ENCODE measurements at places on chromosomes 1 and 21.

DNA sequence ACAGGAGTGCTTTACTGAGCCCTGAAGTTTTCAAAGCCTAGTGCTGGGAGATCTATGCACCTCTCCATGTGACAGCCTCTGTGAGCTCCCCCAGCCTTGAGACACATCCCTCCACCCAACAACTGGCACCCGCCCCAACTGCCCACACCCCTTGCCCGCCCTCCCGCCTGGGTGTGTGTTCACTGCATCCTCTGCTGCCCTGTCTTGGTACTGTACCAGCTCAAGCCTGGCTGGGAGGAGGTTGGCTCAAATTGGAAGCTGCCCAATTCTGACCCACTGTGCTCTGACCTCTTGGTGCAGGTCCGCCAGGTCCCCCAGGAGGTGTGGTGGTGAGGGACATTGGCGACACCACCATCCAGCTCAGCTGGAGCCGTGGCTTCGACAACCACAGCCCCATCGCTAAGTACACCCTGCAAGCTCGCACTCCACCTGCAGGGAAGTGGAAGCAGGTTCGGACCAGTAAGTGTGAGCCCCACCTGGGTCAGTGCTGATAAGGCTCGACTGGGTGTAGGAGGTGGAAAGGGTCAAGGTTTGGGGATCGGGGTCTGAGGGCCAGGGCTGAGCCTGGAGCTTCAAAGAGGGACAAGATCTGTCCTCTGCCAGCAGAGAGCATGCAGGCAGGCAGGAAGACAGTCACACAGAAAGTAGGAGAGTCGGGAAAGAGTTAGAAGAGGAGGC lies 18.0 kb downstream of the TMEM81 start:
- no peak for DNase-seq

DNA sequence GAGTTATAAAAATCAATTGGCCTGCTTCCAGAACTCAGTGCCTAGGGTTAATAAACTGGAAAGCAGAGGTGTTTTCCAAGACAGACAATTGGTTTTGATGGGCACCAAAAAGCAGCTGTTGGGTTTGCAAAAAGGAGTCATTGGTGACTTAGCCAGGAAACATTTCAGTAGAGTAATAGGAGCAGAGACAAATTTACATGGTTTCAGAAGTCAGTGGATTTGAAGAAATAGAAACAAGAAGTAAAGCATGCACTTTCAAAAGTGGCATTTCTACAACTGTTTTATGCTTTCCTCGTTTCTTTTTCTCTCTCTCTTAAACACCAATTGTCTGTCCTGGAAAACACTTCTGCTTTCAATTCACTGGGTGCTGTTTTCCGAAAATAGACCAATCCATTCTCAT lies 87.8 kb downstream of the GLUL start:
- DNase-seq, result no peak

- peak; percentile 84 for DNase-seq
Measured at GRCh38 chr1:63731117-63732043, 42.4 kb upstream of the ROR1 start.

GRCh38 chr1:94321662-94322061 lies 84.3 kb upstream of the ARHGAP29 start:
- DNase-seq, result no peak

DNA sequence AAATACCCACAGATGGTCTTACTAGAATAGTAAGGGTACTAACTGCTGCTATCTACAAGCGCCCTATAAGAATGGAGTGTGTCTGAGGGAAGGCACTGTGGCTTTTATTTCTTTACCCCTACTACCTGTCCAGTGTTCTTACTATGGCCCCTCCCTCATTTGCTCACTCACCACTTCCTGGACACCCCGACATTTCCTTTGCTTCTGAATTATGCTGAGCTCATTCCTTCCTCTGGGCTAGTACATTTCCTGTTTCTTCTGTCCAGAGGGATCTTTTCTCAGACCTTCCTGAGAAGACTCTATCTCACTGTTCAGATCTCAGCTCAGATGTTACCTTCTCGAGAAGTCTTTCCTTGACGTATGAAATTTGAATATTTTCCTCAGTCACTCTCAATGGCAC lies 192.1 kb upstream of the DAB1 start:
- no peak for DNase-seq

GRCh38 chr1:229557200-229557850 lies 1.2 kb downstream of the ABCB10 start:
- DNase-seq, result no peak

- DNase-seq, result no peak
Measured at GRCh38 chr1:107018445-107018844, 38.0 kb upstream of the PRMT6 start.

DNA sequence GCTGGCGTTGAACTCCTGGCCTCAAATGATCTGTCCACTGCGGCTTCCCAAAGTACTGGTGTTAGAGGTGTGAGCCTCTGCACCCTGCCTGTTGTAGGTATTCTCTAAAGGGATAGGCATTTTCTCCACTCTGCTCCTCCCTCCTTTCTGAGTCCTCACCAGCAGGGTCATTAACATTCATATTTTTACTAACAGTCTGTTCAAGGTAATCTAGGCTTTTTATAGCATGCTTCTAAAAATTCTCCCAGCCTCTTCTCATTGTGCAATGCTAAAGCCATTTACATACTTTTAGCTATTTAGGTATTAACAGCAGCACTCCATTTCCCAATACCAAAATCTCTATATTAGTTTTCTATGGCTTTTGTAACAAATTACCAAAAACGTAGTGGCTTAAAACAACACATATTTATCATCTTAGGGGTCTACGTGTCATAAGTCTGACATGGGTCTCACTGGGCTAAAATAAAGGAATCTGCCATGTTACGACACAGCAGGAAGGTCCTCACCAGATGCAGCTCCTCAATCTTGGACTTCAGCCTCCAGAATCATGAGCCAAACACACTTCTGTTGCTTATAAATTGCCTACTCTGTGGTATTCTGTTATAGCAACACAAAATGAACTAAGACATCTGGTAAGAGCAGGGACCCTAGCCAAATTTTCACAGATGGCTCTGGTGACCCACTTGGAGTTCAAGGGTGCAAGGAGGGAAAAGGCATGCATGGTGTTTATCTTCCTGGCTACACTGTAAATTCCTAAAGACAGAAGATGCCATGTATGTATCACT lies 2.9 kb upstream of the SLC2A7 start:
- DNase-seq, result no peak

DNA sequence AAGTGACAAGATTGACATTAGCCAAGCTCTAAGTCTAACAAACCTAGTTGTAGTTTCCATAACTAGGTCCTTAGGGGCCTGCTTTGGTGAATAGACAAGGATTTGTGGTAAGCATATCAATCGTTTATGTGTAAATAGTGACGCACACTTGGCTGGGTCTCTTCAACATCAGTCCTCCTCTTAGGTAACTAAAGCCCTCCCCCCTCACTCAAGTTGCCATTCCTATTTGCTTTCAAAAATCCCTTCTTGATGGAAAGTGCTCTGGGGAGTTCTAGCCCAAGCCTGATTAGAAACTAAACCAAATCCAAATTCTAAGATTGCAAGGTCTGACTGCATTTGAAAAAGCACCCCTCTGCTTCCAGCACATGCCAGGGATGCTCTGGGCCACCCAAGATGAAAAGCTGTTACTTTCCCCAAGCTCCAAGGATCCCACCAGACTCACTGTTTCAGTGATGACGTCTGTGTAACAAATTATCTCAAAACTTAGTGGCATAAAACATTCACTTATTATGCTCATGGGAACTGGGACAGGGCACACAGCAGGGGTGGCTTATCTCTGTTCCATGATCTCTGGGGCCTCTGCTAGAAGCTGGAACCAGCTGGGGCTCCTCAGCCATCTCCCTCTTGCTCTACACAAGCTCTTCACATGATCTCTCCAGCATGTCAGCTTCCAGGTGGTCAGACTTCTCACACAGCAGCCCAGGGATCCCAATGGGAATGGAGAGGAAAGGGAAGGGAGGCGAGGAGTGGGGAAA lies 74.1 kb downstream of the RRAGC start:
- no peak for DNase-seq

GRCh38 chr1:119217309-119217828 lies 76.9 kb upstream of the WARS2 start:
- no peak for DNase-seq

GRCh38 chr1:1066403-1067283 lies 7.5 kb downstream of the RNF223 start:
- no peak for DNase-seq

GRCh38 chr1:106447466-106447865 lies 609.0 kb upstream of the PRMT6 start:
- no peak for DNase-seq

DNA sequence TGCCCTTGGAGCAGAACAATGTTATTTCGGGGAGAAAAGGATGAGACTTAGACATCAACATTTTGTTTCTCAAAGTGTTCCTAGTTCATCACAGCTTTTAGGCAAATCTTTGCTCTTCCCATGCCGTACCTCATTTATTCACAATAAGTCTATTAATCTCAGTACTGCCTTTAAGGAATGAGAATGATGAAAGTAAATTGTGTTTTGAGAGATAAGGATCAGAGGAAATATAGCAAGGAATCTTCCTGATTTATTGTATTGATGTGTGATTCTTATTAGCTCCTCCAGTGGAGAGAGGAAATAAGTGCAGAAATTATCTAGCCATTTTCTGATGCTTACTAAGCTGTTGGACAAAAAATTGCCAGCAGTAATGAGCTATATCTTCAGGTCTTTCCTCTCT lies 2.0 kb downstream of the POLR3C start:
- no peak for DNase-seq

DNA sequence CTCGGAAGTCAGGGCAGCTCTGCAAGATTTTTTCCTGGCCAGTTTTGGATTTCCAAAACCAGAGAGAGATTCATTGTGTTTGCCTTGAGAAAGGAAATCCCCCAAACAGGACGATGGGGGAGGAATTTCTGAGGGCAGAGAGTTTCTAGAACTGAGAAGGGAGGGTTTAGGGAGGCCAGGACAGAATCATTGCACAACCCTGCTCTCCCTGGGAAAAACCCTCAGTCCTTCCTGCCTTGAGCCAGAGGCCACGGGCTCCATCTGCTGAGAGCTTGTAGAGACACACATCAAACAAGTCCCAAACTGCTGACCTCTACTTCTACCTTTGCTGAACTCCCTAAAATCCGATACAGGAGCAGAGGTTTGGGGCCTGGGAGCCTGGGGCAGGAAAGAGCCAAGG lies 99.7 kb downstream of the NMNAT2 start:
- DNase-seq, result peak; percentile 28

GRCh38 chr1:198359024-198359653 lies 181.3 kb downstream of the ATP6V1G3 start:
- DNase-seq, result no peak

DNA sequence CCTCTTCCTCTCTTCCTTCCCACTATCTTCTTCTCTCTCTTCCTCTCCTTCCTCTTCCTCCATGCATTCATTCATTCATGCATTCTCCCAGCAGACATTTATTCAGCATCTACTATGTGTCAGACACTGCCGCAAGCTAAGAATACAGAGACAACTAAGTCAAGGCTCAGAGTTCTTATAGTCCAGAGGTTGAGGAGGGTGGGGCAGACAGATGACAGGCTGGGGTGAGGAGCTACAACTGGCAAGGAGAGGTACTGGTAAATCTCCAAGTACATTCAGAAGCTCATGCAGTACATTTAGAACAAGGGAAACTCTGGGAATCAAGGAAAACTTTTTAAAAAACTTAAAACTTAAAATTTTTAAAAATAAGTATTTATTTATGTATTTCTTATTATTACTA lies 56.4 kb upstream of the FMOD start:
- no peak for DNase-seq

GRCh38 chr1:36835696-36836095 lies 198.6 kb downstream of the GRIK3 start:
- no peak for DNase-seq

DNA sequence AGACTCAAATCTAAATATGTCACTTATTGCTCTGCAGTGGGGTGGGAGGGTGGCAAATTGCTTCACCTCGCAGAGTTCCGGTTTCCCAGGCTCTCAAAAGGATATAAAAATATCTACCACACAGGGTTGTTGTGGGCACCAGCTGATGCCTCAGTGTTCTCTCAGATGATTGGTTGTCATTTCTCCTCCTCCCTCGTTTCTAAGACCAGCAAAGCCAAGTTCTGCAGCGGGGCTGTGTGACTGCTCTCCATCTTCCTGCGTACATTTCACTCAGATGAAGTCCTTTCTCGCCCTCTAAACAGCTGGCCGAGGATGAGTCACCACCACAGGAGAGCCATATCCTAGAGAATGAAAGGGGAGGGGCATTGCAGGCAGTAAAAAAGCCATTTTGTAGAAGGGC lies 35.0 kb upstream of the VWA5B1 start:
- DNase-seq, result no peak

- no peak for DNase-seq
Measured at GRCh38 chr1:237921306-237921705, 30.6 kb upstream of the ZP4 start.

GRCh38 chr1:20573987-20574386 lies 14.9 kb upstream of the CDA start:
- no peak for DNase-seq

- DNase-seq, result no peak
Measured at GRCh38 chr1:236907205-236907604, 97.0 kb downstream of the MT1HL1 start.

GRCh38 chr1:236685917-236686814 lies at the start of gene ACTN2:
Gene ACTN2 (plus strand): TSS chr1:236686499. CDS start chr1:236686674, 175 bp downstream.
- DNase-seq, result no peak

- no peak for DNase-seq
Measured at GRCh38 chr1:84749427-84749826, 59.2 kb upstream of the SSX2IP start.

- no peak for DNase-seq
Measured at GRCh38 chr1:185825556-185825955, 91.4 kb downstream of the HMCN1 start.

- DNase-seq, result no peak
Measured at GRCh38 chr21:34345091-34345871, 18.5 kb upstream of the KCNE2 start.

GRCh38 chr1:9435153-9435636 lies 104.1 kb upstream of the SLC25A33 start:
- no peak for DNase-seq

DNA sequence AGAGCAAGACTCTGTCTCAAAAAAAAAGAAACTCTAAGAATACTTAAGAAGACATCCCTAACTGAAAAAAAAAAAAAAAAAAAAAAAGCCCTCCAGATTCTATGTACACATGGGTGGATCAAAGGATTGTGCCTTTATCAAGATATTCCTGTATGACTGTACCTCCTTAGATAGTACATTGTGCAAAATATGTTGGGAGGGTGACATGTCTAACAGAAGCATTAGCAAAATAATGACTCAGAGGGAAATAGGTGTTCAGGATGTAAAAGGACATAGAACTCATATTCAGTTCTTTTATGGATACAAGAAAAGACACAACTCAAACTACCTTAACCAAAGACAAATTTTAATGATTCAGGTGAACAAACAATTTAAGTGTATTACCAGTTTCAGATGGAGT lies 269.8 kb upstream of the KAZN start:
- no peak for DNase-seq

DNA sequence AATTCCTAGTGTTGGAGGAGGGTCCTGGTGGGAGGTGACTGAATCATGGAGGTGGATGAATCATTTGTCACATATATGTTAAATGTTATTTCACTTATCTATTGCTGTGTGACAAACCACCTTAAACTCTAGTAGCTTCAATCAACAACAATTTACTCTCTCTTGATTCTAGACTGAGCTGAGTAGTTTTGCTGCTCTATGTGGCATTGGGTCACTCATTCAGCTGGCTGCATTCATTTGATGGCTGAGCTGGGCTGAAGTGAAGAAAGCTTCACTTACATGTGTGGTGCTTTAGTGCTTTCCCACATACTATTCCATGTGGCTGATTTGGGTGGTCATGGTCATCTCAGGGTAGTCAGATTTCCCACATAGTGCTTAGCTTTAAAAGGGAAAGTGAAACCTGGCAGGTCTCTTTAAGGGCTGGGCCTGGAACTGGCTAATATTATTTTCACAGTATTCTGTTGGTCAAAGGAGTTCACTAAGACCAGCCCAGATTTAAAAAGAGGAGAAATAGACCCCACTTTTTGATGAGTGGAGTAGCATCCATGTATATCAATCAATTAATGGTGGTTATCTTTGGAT lies 10.5 kb downstream of the DNAH14 start:
- DNase-seq, result no peak
